Progenitor cell of endocrine pancreas (in vitro differentiated cells): ENCODE measurements at places on chromosomes 7 and 10. TPM values are rescaled to one million over a fixed set of nuclear protein-coding genes. Genes with fewer than 3 reads are reported as not detected.

DNA sequence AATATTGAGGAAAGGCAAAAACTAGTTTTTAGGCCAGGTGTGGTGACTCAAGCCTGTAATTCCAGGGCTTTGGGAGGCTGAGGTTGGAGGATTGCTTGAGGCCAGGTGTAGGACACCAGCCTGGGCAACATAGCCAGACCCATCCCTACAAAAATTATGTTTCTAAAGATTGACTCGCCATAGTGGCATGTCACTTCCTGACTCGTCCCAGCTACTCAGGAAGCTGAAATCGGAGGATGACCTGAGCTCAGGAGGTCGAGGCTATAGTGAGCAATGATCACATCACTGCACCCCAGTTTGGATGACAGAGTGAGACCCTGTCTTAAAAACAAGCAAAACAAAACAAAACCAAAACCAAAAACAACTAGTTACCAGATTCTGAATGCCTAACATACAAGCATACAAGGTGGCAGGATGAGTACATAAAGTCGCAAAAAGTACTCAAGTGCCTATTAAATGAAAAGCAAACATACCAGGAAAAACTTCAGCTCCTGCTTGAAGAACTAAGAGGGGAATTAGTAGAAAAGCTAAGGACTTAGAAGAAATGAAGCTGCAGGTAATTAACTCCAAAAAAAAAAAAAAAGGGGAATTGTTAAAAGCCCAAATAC lies 14.1 kb downstream of the ZNF398 start:
- no peaks in the 10 kb centered on the region for H3K4me1 ChIP-seq
- no peak overlapping the region for H3K27ac ChIP-seq
- H3K4me3 ChIP-seq, result no peak overlapping the region

GRCh38 chr7:129919492-129919891 lies 33.3 kb downstream of the UBE2H start:
- DNase-seq, result no peak
- peaks cover 34% of the 10 kb centered on the region for H3K4me1 ChIP-seq
- no peak overlapping the region for H3K4me3 ChIP-seq
- H3K36me3 ChIP-seq, result peaks cover 12% of the 10 kb centered on the region

DNA sequence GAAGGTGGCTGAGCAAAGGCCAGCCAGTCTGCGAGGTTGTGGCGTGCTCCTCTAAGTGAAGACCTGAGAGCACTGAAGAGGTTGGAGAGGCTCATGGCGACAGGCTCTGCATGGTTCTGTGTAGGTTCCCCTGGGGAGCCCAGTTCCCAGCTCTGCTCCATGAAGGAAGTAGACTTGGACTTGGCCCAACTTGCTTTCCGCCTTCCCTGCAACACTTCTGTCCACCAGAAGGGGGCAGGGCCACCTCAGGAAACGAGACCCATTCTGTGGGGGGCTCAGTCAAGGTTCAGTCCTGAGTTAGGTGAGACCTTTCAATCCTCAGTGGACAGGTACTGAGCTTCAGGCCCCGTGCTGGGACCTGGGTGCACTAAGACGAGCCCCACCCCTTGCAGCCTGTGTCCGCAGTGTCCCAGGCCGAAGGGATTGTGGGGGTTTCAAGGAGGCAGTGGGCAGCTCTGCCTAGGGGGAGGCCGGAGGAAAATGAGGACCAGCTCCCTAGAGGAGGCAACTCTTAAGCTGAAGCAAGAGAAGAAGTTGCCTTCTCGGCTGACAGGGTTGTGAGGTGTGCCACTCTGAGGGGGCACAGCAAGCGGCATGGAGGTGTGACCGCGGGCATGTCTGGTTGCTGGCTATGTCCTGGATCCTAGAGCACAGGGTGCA lies 15.0 kb upstream of the PCBD1 start:
- DNase-seq, result peak; percentile 57
- H3K27me3 ChIP-seq, result peaks cover 40% of the 10 kb centered on the region
- no peaks in the 10 kb centered on the region for H3K36me3 ChIP-seq
- no peak overlapping the region for H3K4me3 ChIP-seq

- H3K27me3 ChIP-seq, result no peaks in the 10 kb centered on the region
- peaks cover 9% of the 10 kb centered on the region for H3K36me3 ChIP-seq
- H3K4me1 ChIP-seq, result peaks cover 8% of the 10 kb centered on the region
- H3K4me3 ChIP-seq, result no peak overlapping the region
Measured at GRCh38 chr7:90777886-90778285, 181.8 kb downstream of the CDK14 start.

HECW1 gene
- 0.09 and 0.50 TPM in 2 replicates for total RNA-seq
